ENCODE measurements at places on chromosomes 16 and 17.

- no peak for DNase-seq
These were observed 301.5 kb downstream of the HAPSTR1 start for GRCh38 chr16:9392956-9393355.

- peak; percentile 41 for DNase-seq
These were observed 577 bp downstream of the GSPT1 start for GRCh38 chr16:11915114-11915643.

DNA sequence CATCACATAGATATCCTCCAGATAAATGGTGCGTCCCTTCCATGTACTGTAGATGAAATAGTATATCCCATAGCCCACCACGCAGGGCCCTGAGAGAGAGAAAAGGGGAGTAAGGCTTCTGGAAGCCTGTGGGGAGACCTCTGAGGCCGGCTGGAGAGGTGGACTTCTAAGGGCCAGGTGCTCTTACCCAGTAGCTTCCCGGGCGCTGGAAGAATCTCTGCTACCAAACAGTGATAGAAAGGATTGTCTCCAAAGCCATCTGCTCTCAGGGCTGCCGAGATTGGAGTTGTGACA, 718 bp downstream of the SAT2 start:
- DNase-seq: no peak

DNA sequence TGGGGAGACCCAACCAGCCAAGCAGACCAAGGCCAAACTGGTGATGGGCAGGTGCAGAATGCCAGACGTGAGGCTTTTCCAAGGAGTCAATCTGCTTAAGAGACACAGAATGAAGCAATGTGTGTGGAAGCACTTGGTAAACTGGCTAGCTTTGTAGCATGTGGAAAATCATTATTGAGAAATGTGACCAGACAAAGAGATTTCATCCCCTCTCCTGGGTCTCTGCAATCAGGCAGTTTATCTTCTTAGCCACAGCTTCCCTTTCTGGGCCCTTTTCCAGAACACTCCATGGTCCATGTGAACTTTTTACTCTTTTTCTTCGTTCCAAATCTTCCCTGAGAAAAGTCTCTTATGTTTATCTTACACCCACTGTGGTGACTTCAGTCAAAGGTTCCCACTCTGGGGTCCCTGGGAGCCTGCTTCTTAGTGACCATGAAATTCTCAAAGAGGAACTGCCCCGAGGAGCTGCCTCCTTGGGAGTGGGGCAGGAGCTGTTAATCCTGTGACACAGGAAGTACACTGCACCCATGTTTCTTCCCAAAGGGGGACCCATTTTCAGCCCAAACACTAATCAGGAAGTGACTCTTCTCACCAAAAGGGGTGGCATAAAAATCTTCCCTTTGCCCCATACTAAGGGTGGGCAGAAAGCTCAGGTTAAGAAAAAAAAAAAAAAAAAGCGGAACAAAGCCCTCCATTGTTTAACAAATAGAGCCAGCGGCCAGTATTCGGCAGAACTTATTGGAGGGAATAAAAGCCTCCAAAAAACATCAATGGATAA, 346.2 kb upstream of the ASIC2 start:
- DNase-seq: no peak

DNA sequence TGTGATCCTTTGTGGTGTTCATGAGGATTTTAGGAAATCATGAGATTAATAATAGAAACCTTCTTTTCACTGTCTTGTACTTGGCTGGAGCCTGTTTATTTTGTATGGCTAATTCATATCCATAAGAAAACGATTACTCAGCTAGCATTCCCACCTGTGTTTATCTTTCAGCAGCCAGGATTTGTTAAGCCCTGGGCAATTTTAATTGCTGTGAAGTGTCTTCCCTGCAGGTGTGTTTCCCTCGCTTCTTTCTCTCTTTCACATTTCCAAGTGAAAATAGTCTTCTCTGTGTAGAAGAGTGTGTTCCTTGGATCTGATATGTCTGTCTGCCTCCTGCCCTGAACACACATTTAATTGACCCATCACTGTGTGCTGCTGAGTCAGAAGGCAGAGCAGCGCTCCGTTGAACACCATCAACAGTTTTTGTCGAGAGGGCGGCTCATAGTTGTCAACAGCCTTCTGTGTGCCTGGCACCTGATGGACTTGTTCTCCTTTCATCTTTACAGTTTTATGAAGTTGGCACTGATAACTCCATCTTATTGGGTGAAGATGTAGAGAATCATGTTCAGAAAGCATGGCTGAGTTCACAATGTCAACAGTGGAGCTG, 83.2 kb downstream of the SPECC1 start:
- no peak for DNase-seq

GRCh38 chr17:38636054-38636453, 30.3 kb upstream of the SRCIN1 start:
- no peak for DNase-seq

DNA sequence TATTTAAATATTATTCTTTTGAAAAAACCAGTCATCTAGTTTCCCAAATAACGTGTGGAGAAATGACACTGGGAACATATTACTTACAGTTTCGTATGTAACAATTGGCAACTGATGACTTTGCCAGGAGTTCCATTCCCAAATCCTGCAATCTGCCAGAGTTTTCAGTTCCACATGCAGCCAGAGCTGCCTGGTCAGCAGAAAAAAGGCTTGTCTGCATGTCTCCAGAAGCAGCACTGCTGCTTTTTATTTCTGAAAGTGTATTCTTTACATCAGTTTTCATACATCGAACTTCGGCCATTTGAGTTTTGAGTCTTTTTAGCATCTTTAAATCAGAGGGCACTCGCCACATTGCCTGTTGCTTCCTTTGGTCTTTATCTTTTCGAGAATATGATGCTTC, 78.4 kb downstream of the TRIM37 start:
- DNase-seq: no peak

- DNase-seq: peak; percentile 48
These were observed 3.6 kb downstream of the ZNF267 start for GRCh38 chr16:31876951-31877828.

GRCh38 chr17:57350266-57350665, 93.9 kb downstream of the MSI2 start:
- no peak for DNase-seq

GRCh38 chr17:50360486-50361115, 12.4 kb downstream of the MRPL27 start:
- DNase-seq: no peak

DNA sequence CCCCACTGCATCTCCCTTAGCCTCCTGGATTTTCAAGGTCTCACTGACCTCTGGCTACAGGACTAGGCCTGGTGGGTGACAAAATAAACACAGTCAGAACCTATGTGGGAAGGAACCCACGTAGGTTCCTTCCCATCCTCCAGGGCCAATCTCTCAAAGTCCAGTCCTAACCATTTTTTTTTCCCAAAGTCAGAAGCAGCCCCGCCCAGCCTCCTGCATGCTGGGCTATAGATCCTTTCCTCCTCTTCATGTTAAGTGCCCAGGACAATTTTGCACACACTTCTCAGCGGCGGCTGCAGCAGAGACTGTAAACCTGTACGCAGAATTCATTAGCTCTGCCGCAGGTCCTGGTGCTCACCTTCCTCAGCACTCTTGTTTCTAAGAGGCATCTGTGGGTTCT, 285.8 kb downstream of the NPIPA8 start:
- DNase-seq: no peak

GRCh38 chr17:9334536-9335446, 240.8 kb downstream of the STX8 start:
- no peak for DNase-seq

GRCh38 chr17:16036261-16036660, 36.6 kb downstream of the TTC19 start:
- DNase-seq: no peak
